ENCODE measurements at places on chromosomes 2 and 18.
A peak's percentile ranks its signal among the peaks of the same experiment; 100 is the strongest.

DNA sequence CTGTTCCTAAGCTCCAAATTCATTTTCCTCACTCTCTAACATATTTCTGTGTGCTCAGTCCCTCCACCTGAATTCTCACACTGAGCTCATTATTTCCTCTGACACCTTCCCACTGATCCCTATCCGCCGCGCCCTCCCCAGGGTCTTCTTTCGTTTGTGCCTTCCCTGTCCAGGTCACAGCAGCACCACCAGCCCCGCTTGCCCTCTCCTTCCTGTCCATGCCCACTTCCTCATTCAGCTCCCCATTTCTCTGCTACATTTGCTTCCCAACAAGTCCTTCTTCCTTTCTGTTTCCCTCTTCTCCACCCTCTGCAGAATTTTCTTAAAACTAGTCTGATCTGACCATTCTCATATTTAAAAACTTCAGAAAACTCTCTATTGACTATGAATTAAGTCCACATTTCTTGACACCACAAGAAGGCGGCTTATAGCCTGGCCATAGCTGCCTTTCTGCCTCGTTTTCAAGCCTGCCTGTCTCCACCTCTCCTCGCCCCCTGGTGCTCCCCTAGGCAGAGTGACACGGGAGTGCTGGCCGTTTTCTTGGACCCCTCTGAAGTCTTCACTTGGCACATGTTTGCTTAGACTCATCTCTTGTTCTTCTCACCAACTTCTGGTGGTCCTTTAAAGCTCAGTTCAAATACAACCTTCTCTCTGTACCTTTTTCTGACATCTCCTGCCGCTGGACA, 138.7 kb upstream of the BOD1L2 start:
- DNase-seq = no peak

- no peak for DNase-seq
Observed at GRCh38 chr2:84417453-84418145, 41.5 kb downstream of the SUCLG1 start.

- no peak for DNase-seq
Observed at GRCh38 chr18:43780782-43781340, 503.6 kb upstream of the SYT4 start.

GRCh38 chr18:37497853-37498518, 67.6 kb downstream of the CELF4 start:
- DNase-seq = no peak

DNA sequence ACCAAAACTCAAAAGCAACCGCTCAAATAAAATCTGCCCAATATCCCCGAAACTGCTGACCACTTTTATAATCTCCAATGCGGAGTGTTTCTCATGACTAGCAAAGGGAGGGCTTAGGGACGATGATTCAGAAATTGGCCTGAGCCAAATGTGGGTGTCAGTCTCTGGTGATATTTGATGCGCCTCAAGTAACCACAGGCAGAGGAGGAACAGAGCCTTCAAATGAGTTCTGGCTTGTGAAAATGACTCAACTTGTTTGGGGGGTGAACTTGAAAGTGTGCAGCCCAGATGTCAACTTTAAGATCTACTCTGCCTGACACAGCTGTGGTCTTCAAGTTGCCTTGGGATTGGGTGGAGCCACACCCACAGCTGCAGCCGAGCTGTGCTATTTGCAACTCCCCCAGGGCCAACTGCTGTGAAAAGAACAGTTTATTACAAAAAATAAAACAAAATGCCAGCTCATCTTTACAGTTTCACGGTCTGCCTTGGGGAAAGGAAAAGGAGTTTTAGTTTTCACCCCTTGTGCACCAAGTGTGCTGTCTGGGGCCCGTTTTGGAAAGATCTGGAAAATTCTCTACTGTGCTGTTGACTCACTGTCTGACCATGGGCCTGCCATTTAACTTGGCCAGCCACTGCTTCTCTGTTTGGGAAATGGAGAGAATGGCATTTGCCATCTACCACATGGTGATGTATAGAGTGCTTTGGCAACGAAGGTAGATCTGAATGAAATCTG, 222.1 kb downstream of the MTX2 start:
- peak; percentile 22 for DNase-seq

DNA sequence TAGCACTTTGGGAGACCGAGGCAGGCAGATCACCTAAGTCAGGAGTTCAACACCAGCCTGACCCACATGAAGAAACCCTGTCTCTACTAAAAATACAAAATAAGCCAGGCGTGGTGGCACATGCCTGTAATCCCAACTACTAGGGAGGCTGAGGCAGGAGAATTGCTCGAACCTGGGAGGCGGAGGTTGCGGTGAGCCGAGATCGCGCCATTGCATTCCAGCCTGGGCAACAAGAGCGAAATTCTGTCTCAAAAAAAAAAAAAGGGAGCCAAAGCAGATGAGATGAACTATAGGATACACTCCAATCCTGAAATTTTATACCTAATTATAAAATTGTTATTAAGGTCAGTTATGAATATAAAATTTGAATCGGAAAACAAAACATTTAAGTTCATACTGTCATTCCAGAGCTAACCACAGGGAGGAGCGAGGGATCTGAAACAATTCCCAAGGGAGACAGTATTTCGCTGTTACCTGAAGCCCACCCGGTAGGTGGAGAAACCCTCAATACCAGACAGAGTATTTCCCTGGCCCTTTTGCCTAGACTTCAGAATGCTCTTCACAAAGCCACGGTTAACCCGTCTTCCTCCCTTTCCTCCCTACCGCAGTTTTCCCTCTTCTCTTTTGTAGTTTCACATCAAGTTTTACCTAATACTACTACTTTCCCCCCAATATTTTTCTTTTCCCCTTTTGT, 1.4 kb downstream of the PPM1G start:
- no peak for DNase-seq

DNA sequence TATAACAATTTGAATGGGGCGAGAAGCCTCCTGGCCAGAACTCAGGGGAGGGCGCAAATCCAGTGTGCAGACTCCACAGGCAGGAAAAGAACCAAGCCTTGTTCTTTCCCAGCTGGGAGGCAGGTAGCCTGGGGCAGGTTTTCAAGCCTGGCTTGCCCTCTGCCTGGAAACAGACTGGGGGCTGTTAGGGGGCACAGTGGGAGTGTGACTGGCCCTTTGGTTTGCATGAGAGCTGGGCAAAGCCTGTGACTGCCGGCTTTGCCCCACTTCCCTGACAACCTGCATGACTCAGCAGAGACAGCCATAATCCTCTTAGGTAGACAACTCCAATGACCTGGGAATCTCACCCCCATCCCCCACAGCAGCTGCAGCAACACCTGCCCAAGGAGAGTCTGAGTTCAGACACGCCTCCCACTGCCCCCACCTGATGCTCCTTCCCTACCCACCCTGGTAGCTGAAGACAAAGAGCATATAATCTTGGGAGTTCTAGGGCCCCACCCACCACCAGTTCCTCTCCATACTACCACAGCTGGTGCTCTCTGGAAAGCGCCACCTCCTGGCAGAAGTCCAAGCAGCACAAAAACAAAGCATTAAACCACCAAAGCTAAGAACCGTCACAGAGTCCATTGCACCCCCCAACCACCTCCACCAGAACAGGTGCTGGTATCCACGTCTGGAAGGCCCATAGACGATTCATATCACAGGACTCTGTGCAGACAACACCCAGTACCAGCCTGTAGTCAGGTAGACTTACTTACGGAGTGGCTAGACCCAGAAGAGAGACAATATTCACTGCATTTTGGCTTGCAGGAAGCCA, 402.5 kb downstream of the STK39 start:
- no peak for DNase-seq

- peak; percentile 10 for DNase-seq
Observed at GRCh38 chr18:11518788-11519685, 90.4 kb upstream of the SLC35G4 start.

DNA sequence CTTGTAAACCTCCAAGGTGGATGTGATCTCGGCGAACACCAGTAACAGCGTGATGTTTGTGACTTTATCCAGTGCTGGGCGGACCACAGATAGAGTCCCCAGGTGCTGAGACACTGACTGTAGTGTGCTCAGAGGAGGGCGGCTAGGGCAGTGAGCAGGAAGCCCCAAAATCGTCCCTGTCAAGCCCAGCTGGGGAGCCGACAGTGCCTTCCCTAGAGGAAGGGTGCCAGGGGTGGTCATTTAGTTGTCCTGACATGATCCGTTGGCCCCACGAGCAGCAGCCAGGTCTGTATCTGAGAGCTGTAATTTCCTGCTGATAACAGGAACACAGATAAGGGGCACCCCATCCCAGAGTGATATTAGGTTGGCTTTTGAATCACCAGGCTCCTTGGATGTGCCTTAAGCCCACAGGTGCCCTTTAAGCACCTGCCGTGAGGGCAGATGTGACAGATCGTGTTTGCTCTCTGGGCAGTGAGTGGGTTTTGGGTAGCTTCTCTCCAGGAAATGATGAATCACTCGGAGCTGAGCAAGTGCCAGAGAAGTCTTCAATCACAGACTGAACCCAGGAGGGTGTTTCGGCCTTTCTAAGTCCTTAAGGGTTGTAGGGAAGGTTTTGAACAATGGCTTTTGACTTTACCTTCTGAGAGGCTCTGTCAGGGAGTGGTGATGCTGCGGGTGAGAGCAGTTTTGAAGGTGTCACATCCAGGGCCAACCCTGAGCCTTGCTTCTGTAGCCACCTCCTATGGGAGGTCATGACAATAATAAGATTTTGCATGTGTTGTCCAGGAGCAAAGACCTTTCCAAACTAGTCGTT, 7.7 kb downstream of the LPIN1 start:
- peak; percentile 76 for DNase-seq

DNA sequence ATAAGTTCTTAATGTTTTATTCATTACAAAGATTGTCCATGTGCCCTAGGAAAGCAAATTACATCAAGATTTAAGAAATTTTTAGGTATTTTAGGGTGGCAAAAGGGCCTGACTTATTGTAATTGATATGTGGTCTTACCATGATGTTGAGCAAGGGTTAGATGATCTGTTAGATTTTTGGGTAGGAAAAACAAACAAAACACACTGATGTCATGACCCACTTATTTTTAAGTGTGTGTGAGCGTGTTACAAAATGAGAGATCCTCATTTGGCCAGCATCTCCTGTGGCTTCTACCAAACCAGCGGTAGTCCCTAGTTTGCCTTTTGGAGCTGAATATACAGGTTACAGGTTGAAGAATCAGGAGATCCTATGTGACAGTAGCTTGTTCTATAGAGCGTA, 89.8 kb upstream of the ITGB6 start:
- DNase-seq = no peak

DNA sequence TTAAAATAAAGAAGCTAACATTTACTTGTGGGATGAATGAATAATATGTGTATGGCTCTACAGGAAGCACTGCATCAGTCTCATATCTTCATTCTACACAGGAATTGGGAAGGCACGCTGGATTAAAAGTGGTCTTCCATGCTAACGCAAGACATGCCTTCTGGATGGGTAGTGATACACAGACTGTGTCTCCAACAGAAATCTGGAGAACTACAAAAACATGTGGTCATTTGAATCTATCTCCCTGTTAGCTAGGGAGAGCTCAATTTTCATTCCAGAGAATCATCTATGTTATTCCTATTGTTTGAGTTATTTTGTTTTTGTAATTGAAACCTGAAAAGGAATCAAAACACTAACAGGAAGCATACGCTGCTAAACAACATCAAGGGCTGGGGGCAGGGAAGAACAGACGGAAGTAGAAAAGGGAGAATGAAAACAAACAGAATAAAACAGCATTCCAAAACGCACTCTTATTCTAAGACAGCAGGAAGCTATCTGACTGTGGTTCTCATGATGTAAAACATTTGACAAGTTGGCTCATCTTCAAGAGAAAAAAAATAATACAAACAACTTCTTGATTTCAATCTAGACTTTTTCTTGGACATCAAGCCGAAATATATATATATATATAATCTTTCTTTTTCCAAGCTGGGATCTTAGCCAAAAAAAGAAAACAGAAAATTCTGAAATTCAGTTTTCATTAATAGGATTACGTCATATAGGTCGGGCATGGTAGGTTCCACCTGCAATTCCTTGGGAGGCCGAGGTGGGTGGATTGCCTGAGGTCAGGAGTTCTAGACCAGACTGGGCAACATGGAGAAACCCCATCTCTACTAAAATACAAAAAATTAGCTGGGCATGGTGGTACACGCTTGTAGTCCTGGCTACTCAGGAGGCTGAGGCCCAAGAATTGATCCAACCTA, 31.5 kb upstream of the ASNSD1 start:
- no peak for DNase-seq

- no peak for DNase-seq
Observed at GRCh38 chr2:160664603-160665140, 171.1 kb upstream of the RBMS1 start.

Data from CD4-positive, alpha-beta T cell treated with Interleukin-4 for 1 hour (primary cell).